ENCODE measurements at places on chromosomes 11 and 22. TPM values are rescaled to one million over a fixed set of nuclear protein-coding genes. Genes with fewer than 3 reads are reported as not detected.

TSSK2 gene
- total RNA-seq: not detected

IL18 gene
- total RNA-seq: 25.2 TPM

GRCh38 chr11:110199184-110199981, 97.0 kb downstream of the RDX start:
- peaks cover 4% of the 10 kb centered on the region for H3K4me1 ChIP-seq
- H3K27me3 ChIP-seq: no peaks in the 10 kb centered on the region
- H3K27ac ChIP-seq: no peak overlapping the region
- DNase-seq: no peak
- no peaks in the 10 kb centered on the region for H3K36me3 ChIP-seq

DNA sequence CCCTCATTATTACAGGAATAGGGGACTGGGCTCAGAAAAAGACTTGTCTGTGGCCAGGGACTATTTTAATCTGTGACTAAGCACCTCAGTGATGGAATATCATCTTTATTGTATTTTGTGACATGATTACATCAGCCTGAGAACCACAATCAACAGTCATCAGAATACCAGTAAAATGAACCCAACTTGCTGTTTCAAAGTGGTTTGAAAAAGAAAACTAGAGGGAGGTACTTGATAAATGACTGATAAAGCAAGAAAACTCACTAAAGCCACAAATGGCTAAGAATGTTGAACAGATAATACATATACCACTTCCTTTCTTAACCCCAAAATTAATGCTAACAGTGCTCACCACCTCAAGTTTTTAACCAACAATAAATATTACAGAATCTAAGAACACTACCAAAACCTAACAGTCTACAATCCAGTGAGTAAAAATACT, 155.7 kb downstream of the ATG16L2 start:
- no peak for DNase-seq
- no peak overlapping the region for H3K27ac ChIP-seq
- H3K36me3 ChIP-seq: no peaks in the 10 kb centered on the region
- H3K27me3 ChIP-seq: no peaks in the 10 kb centered on the region
- H3K4me1 ChIP-seq: no peaks in the 10 kb centered on the region

DNA sequence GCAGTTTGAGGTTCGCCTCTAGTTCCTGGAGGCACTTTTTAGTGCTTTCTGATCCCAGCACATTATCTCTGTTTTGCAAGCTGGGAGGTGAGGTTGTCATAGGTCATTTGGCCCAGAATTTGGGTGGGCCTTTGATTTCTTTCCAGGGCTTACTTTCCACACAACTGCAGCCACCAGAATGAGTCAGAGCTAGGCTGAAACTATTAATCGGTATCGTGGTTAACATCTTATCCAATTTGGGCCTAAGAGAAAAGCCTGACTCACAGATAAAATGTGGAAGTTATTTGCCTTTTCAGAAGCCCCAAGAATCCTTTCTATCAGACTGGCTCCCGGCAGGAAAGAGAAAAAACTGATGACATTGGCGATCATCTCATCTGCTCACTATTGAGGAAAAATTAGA, 166.4 kb downstream of the KIRREL3 start:
- H3K27me3 ChIP-seq: no peaks in the 10 kb centered on the region
- H3K36me3 ChIP-seq: no peaks in the 10 kb centered on the region
- no peaks in the 10 kb centered on the region for H3K4me1 ChIP-seq
- H3K4me3 ChIP-seq: no peak overlapping the region
- no peak for DNase-seq
- H3K27ac ChIP-seq: no peak overlapping the region

DNA sequence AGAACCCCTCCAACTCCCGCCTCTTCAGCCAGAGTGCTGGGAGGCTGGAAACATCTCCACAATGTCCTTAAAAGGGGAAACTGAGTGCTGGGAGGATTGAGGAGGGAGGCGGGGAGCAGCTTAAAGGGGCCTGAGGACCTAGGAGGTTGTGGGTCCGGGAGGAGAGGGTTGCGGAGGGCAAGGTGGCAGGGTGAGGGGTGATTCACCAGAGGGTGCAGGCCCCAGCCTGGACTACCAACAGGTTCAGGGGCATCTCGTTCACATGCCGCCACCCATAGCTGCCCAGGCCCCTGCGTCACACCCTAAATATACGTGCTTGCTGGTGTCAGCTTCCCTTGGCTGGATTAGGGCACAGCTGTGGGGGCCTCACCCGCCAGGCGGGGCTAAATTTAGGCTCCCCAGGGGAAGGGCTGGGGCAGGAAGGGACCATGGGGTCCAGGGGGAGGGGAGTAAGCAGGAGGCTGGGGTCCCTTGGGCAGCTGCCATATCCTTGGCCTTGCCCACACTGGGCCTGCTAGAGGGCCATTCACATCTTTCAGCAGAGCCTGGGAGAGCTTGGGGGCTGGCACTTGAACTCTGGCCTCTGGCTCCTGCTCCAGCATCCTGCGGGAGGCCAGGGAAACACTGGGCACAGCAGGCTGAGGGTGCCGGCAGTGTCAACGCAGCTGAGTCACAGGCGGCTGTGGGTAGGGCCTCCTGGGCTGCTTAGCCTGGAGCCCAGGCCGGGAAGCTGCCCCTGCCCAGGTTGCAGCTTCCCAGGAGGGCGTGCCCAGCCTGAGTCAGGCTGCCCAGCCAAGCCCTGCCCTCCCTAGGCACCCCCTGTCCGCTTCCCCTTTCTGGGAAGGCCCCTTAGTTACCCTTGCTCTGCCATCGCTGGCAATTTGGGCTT, 1.3 kb downstream of the EHBP1L1 start:
- peak overlapping the region; percentile 59 for H3K4me3 ChIP-seq
- no peak for DNase-seq
- H3K27ac ChIP-seq: peak overlapping the region; percentile 85
- peaks cover 5% of the 10 kb centered on the region for H3K36me3 ChIP-seq

GRCh38 chr22:19612866-19613572, 88.8 kb upstream of the CLDN5 start:
- DNase-seq: no peak
- H3K4me3 ChIP-seq: no peak overlapping the region
- no peaks in the 10 kb centered on the region for H3K36me3 ChIP-seq

GRCh38 chr11:8260202-8260966, 3.3 kb downstream of the LMO1 start:
- no peaks in the 10 kb centered on the region for H3K36me3 ChIP-seq
- H3K27ac ChIP-seq: no peak overlapping the region
- H3K4me1 ChIP-seq: peaks cover 3% of the 10 kb centered on the region
- no peak overlapping the region for H3K4me3 ChIP-seq
- H3K27me3 ChIP-seq: peaks cover 21% of the 10 kb centered on the region
